Fibroblast of skin of left biceps (primary cell): ENCODE measurements at places on chromosomes 5 and 9.
A peak's percentile ranks its signal among the peaks of the same experiment; 100 is the strongest.

GRCh38 chr5:158976035-158976434 is 123.7 kb downstream of the EBF1 start:
- DNase-seq, result peak; percentile 83

GRCh38 chr9:95808011-95808410 is 67.5 kb upstream of the ERCC6L2 start:
- DNase-seq, result no peak

- DNase-seq, result peak; percentile 29
Observed at GRCh38 chr5:65760504-65761275, 38.7 kb downstream of the NLN start.

DNA sequence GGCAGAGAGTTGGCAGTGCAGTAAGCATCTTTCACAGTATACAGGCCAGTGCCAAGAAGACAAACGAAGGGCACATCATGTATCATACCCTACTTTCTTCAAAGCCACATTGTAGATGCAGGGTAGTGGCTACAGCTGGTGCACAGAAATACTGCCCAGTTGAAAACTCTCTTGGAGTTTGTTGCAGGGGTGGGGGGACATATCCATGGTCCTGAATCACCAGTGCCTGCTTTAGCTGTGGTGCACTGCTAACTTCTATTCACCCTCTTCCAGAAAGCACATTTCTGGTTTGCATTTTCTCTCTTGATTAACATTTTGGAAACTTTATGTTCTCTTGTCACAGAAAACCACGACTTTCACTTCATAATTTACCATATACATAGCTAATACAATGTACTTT is 196.6 kb downstream of the PAPPA start:
- DNase-seq, result no peak

GRCh38 chr9:81083854-81084512 is 605.4 kb downstream of the TLE1 start:
- DNase-seq, result peak; percentile 15

- DNase-seq, result no peak
Observed at GRCh38 chr5:108703313-108703712, 44.4 kb upstream of the FER start.

DNA sequence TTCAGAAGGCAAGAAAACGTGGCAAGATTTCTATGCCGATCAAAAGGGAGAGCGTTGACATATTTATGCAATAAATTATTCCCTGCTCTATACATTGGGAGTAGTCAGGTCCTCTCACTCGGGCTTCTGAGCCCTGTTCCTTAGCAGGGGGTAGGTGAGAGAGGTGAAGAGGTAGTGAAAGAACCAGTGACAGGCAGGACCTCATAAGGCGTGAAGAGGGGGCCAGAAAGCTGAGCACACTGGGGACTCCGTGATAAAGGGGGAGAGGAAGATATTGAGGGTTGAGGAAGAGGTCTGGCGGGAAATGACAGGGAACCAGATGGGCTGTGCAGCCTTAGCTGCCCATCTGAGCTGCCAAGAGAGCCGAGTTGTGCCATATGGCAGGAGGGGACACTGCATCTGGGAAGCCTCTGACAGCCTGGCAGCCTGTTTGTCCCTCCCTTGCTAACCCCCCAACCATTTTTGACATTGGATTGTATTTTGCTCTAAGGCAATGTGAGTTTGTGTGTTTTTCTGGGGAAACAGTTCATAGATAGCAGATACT is 782 bp upstream of the CDC20B start:
- DNase-seq, result no peak

- DNase-seq, result no peak
Observed at GRCh38 chr5:401146-402034, 41.6 kb upstream of the EXOC3 start.

DNA sequence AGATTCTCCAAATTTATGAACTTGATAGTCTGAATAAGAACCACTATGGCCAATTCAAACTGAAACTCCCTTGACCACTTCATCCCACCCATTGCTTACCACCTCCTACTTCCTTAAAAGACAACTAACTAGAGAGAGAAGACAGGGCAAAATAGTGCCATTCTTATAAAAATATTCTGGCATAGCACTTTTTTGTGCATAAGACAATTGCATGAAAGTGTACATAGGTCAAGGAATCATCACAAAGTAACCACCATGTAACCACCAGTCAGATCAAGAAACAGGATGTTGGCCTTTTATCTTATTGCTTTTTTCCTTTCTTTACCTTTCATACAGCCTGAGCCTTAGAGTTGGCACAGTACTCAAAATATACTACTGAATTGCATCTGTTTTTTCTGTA is 8.1 kb upstream of the ARSB start:
- DNase-seq, result no peak

DNA sequence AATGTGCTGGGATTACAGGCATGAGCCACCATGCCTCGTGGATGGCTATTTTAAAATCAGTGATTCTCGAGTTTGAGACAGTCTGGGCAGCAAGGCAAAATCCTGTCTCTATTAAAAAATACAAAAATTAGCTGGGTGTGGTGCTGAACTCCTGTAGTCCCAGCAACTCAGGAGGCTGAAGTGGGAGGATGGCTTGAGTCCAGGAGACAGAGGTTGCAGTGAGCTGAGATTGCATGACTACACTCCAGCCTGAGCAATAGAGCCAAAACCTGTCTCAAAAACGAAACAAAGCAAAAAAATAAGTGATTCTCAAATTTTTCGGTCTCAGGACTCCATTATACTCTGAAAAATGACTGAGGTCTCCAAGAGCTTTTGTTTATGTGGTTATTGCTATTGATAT is 47.9 kb upstream of the HSPA9 start:
- no peak for DNase-seq

DNA sequence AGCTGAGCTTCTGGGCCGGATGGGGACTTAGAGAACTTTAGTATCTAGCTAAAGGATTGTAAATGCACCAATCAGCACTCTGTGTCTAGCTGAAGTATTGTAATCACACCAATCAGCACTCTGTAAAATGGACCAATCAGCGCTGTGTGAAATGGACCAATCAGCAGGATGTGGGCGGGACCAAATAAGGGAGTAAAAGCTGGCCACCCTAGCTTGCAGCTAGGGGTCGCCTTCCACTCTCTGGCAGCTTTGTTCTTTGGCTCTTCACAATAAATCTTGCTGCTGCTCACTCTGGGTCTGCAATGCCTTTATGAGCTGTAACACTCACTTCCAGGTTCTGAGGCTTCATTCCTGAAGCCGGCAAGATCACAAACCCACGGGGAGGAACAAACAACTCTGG is 354.0 kb downstream of the PRR16 start:
- no peak for DNase-seq

DNA sequence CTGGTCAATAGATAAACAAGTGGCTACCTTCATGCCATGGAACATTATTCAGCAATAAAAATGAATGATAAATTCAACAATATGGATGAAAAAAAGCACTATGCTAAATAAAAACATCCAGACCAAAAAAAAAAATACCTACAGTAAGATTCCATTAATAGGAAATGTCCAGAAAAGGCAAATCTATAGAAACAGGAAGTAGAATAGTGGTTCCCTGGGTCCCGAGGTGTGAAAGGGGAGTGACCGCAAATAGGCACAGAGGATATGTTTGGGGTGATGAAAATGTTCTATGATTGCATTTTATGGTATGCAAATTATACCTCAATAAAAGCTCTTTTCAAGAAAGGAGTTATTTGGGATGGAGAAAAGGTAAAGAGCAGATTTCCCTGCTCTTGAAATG is 3.6 kb upstream of the GPR151 start:
- DNase-seq, result no peak

DNA sequence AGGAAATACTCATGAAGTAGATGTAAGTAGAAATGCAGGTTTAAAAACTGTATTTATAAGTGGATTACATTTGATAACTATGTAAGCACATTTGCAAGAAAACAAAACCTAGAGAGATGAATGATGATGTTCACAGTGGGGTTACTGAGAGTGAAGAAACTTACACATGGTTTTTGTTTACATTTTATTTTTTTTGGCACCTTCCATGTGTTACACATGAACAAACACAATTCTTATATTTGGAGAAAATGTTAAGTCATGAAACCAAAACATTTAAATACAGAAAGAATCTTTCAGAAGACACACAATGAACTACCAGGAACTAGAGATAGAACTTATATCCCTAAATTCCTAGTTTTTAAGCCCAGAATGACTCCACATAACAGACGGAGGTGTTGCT is 51.5 kb upstream of the SPATA31E1 start:
- DNase-seq, result no peak

GRCh38 chr5:134576386-134577021 is 51.0 kb downstream of the JADE2 start:
- no peak for DNase-seq

- DNase-seq, result no peak
Observed at GRCh38 chr5:103497781-103498180, 64.8 kb downstream of the NUDT12 start.
